ENCODE measurements at places on chromosomes 7 and 10.

GRCh38 chr7:112550468-112551060, 69.8 kb downstream of the LSMEM1 start:
- no peak for DNase-seq

DNA sequence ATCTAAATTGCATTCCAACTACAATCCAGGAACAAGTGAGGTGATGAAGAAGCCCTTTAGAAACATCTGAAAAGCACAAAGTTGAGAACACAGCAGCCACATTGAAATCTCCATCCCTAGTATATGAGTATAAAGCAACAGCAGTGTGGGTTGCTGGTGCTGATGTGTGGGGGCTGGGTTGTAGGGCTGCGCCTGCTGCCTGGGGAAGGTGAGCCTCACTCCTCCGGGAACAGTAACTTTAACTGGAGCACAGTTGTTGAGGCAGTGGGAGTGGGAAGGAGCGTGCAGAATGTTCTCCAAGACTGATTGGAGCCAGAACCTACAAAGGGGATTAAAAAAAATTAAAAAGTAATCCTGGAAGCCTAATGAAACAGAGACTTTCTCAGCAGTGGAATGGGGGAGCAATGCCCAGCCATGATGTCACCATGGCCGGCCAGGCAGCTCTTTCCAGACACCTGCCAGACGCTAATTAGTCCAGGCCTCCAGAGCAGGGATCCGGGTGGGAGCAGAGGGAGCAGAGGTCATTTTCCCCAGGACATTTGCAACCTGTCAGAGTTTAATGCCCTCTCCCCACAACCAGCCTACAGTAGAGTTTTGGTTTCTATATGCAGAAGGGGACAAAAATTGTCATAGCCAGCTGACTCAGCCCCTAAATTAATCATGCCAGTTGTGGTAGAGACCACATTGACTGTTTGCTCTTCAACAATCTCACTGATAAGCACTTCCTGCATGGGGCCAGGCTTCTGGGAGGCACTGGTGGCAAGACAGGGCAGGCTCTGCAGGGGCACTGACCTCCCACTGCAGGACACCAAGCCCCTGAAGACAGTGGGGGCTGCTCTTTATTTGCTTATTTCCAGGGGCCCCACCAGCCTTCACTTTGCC, 133.0 kb upstream of the ZNF32 start:
- DNase-seq = no peak

- DNase-seq = no peak
These were observed 14.7 kb downstream of the LRRC18 start for GRCh38 chr10:48924988-48925387.

- DNase-seq = no peak
These were observed 95.5 kb downstream of the OTUD1 start for GRCh38 chr10:23534326-23534725.

DNA sequence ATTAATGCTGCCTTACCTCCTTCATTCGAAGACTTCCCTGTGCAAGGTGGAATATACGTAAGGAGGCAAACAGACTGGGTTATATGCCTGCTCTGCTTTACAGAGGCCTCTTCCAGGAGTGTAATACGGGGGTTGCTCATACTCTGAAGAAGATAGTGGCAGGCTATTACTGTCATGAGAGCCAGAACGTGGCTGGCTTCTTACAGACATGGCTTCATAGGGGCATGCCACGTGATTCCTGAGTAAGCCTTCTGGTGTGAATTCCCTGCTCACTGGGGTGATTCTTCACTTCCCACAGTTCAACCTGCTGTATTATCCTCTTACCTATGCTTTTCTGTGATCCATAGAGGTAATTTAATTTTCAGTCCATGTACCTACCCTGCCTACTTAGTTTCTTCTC, 141.8 kb downstream of the ST7 start:
- DNase-seq = no peak

- no peak for DNase-seq
These were observed 67.6 kb downstream of the STK17A start for GRCh38 chr7:43650457-43651052.

DNA sequence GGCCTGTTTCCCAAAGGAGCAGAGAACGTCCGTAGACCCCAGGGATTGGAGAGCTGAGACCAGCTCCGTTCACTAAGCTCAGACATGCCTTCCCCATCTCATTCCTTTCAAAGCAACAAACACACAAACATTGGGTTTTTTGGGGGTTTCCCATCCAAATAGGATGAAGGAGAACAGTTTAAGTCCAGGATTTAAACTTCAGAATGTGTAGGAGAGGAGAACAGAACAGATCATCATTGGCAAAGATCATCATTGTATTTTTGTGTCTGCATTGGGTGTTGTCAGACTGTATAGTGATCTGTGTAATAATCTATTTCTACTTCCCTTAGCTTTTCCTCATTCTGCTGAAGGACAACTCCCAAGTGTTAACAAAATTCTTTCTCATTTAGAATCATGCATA, 177.9 kb downstream of the FANK1 start:
- DNase-seq = no peak
